CD14-positive monocyte (primary cell): ENCODE measurements at places on chromosomes 4 and X.

GRCh38 chr4:141898346-141898745 is 262.0 kb downstream of the IL15 start:
- peak; percentile 0 for DNase-seq

DNA sequence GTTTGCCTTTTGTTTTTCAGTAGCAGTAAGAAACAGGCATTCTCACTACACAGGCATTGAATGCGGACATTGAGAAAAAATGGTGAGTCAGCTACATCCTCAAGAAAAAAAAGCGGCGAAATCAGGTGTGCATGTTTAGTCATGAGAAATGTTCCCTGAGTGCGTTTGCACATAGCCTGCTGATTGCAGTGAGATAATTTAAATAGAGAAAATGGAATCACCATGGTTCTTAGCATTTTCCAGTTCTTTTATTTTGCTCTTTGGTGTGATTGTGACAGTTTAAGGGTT is 54.1 kb upstream of the CLDN34 start:
- DNase-seq, result no peak

DNA sequence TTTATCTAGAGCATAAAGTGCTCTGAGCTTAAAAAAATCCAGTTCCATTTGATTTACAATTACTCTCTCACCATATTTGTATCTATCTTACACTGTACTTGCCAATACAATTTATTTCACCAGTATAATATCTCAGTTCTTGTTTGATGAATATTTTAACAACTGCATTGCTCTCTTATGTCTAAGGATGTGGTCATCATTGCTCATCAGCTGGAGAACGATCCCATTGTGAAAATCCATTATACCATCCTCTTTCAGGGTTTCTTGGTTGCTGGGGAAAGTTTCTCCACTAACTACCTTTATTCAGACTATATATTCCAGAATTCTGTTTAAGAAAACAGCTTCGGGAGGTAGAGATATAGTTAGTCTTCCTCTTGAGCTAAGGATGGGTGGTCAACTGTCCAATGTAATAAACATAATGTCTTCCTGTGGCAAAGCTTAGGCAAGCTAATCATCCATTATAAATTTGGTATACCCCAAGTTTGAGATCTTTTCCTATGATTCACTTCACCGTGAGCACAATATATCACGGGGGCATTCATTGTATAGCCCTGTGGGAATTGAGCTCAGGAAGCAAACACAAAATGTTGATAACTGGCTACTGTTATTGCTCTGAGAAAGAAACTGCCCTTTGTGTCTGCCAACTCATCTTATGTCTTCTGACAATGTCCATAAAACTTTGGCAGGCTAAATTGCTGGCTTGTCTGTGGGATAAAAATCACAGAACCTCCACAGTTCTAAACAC is 2361.9 kb downstream of the ARAP2 start:
- no peak for DNase-seq

GRCh38 chrX:100328351-100328750 is 81.7 kb downstream of the PCDH19 start:
- DNase-seq, result no peak

DNA sequence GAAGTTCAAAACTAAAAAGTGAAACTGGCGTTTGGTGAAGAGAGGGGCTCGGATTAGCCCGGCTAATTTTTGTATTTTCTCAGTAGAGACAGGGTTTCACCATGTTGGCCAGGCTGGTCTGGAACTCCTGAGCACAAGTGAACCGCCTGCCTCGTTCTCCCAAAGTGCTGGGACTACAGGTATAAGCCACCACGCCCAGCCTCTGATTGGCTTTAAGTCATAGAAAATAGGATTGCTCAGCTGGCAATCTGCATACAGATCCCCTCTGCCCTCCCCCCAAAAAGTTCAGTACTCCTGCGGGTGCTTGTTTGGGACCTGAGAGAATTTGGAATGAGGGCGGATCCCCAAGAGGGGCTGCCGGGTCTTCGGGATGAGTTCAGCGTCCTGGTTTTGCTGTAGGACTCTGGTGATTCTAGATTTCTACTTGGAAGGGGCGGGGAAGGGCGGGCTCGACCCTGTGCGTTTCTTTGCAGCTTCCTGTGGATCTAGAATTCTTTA is 537 bp upstream of the PRKX start:
- DNase-seq, result no peak

- DNase-seq, result peak; percentile 21
Observed at GRCh38 chr4:156939139-156939538, 32.5 kb downstream of the PDGFC start.

DNA sequence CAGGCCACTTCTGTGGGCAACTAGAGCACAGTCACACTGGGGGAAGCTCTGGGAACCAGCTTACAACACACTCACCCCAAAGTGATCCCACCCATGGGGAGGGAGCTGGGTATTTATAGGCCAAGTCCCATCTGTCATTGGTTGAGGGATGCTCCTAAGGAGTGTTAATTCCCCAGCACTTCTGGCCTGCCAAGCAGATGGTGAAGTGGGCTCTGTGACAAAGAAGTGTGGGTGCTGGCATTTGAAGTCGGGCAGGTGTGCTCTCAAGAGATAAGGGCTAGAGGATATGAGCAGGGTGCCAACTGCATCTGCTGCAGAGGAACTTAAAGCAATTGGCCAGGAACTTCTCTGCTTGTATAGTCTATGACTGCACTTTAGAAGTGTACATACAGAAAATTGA is 30.9 kb downstream of the PTCHD1 start:
- no peak for DNase-seq

- no peak for DNase-seq
Observed at GRCh38 chr4:145886871-145887240, 51.8 kb downstream of the ZNF827 start.

DNA sequence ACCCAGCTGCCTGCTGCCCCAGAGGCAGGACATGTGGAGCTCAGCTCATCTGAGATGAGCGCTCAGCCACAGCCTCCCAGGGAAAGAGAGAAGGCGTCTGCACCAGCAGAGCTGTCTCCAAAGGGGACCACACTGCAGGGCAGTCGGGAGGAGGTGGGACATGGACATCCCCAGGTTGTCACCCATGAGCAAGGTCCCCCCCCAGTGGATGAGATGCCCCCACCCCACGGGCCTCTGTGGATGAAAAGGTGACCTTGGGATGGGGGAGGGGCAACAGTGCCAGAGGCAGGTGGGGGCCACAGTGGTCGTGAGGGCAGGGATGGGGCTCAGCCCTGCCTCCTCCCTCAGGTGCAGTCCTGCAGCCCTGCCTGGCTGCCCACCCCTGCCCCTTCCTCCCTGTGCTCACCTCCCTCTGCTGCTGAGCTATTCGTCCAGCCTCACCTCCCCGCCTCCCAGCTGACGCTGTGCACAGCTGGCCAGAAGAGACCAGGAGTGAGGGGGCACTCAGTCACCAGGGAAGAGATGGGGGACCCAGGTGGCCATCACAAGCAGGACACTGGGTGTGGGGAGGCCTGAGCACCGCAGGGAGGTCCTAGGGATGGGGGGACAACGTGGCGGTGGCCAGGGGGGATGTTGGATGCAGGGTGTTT is 9.3 kb downstream of the NKX1-1 start:
- no peak for DNase-seq

GRCh38 chr4:185742766-185743165 is 69.2 kb downstream of the SORBS2 start:
- peak; percentile 27 for DNase-seq

- DNase-seq, result peak; percentile 5
Observed at GRCh38 chrX:70453024-70453618, 8.5 kb downstream of the DLG3 start.

GRCh38 chr4:187711586-187711985 is 284.0 kb upstream of the ZFP42 start:
- DNase-seq, result no peak

GRCh38 chr4:83993774-83994173 is 457.9 kb downstream of the GPAT3 start:
- DNase-seq, result no peak

GRCh38 chr4:37666625-37667071 is 19.5 kb downstream of the RELL1 start:
- peak; percentile 22 for DNase-seq

- no peak for DNase-seq
Observed at GRCh38 chr4:187961961-187962360, 33.6 kb upstream of the ZFP42 start.

DNA sequence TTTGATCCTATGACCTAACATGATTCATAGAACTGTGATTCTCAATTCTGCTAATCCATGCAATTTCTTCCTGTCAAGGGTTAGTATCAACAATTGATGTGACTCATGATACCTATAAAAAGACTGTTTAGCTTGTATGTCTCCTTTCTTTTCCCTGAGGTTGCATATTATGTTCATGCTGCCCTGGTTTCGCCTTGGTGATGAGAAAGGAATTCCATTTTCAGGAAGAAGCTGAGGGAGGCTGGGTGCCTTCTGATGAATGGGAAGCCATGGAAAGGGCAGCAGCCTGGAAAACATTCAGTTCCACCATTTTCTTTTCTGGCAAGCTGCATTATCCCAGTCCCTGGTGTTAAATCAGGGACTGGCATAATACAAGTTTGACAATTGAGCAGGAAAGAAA is 976.5 kb downstream of the RPA4 start:
- DNase-seq, result no peak

DNA sequence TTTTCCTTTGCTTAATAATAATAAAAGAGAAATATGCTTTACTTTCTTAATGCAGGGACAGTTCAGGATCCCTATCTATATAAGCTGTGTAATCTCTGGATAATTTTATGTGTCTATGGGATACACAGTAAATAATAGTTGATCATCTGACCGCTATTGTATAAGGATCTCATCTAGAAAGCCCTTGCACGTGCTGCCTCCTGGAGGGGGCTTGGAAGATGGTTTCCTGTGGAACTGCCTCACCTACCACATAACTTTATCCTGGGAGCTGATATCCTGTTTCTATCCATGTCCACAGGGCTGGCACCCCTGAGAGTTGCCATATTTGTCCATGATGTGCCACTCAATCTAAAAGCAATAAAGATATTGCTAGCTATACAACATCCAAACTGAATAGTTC is 139.3 kb upstream of the FRMPD4 start:
- DNase-seq, result no peak

GRCh38 chrX:134636851-134637250 is 21.4 kb downstream of the PLAC1 start:
- DNase-seq, result no peak

DNA sequence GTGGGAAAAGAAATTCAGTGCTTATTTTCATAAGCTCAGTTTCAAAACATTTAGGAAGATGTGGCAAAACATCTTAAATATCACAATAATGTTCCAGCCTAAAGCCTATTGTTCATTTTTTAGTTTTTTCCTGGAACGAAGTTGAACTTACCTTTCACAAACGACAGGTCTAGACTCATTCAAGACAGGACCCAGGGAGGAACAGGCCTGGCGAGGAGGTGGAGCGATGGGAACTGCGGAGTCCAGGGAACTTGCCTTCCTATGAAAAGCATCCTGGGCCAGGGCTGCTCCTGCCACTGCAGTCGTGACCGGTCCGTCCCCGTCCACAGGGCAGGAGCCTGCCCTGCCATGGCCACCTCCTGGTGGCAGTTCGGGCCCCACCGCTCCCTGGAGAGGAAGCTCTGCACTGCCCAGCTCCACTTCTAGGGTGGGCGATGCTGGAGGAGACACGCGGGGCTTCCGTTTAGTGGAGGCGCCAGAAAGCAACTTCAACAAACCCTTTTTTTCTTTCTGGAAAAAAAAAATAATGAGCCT is 96.7 kb upstream of the CBR4 start:
- no peak for DNase-seq

DNA sequence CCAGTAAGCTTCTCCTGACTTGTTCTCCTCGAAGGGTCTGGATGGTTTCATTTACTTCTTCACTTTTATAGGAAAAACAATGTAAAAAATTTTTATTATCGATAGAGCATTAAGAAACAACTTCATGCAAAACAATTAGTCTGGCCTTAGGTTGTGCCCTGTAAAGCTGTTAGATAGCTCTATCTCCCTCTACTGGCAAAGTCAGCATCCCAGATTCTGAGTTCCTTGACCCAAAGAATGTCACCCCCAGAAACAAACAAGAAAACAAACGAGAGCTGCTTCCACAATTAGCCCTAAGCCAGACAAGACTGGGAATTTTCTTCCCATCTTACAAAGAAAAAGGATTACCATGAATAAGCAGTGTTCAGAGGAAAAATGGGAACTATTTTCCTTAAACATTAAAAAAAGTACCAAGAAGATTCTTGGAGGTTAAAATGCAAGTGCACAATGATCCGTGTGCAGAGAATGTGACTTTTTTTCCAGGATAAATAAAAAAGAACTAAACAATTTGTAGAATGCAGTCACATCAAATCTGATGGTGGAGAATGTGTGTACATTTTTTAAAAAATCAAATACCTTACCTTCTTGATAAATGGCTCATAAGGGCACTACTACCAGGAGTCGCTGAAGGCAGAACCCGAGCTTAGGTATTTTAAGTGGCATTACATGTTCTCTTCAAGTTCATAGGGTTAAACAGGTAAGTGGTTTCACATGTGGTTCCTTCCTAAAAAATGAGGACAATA is 293.2 kb downstream of the FBXO8 start:
- DNase-seq, result no peak

GRCh38 chr4:7963691-7964090 is 24.0 kb upstream of the AFAP1 start:
- DNase-seq, result no peak

DNA sequence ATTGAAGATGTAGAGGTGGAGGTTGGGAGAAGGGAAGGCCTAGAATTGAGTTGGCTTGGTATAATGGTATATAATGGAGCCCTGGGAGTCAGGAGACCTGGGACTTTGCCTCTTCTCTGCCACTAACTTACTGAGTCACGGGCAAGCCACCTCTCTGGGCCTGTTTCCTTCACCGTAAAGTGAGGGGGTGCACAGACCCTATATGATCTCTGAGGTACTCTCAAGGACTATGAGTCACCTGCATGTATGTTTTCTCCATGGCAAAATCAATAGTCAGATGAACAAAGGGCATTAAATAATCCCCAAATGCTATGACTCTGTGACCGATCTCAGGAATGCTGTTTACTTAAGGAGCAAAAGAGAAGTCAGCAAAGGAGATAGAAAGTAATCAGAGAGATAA is 5.1 kb downstream of the P2RY4 start:
- no peak for DNase-seq

DNA sequence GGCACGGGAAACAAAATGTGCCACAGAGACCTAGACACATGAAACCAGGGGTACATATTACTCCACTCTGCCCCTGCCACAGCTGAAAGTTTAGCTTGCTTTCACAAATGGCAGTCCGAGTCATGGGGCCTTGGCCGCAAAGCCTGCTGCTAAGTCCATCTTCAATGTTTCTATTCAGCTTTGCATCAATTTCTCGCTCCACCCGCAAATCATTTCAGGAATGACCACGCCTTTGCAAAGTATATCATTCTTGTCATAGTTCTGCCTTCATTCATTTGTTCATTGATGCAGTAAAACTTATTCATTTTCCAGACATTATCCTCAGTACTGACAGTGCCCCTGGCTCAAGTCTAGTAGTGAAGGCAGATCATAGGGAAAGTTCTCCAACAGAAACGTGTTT is 9.5 kb downstream of the PLAC8 start:
- no peak for DNase-seq
